Activated CD4-positive, alpha-beta T cell treated with anti-CD3 and anti-CD28 coated beads, Interleukin-2, amount 10 ng/mL, durations not matched to agents 24 days and 14 days (primary cell): ENCODE measurements at places on chromosomes 11 and 22.

DNA sequence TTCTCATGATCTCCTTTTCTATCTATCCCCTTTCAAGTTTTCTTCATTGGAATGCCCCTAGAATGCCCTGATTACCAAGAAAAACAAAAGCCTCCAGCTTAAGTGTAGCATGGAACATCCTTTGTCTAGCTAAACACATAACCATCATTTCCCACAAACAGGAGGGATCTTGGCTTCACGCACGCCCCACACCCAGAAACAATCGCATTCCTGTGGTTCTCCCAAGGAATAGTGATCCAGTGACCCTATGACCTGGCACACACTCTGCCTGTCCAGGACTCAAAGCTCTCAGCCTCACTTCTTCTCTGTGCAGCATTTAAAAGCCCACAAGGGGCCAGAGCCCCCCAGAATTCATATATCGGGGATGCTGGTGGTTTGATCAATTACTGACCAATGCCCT lies 9.3 kb upstream of the POU2AF1 start:
- no peak for DNase-seq
- H3K4me1 ChIP-seq, result peaks cover 11% of the 10 kb centered on the region
- H3K4me3 ChIP-seq, result no peak overlapping the region
- no peaks in the 10 kb centered on the region for H3K27me3 ChIP-seq
- peaks cover 8% of the 10 kb centered on the region for H3K36me3 ChIP-seq

GRCh38 chr22:22422629-22423112 lies 85.9 kb downstream of the ZNF280B start:
- H3K4me1 ChIP-seq, result no peaks in the 10 kb centered on the region
- H3K27ac ChIP-seq, result no peak overlapping the region
- H3K4me3 ChIP-seq, result no peak overlapping the region
- DNase-seq, result peak; percentile 89

- H3K4me3 ChIP-seq, result no peak overlapping the region
- no peaks in the 10 kb centered on the region for H3K36me3 ChIP-seq
- H3K27ac ChIP-seq, result no peak overlapping the region
- DNase-seq, result no peak
- H3K27me3 ChIP-seq, result no peaks in the 10 kb centered on the region
These were observed 1558.6 kb upstream of the RAG2 start for GRCh38 chr11:38156495-38157146.

- peaks cover 23% of the 10 kb centered on the region for H3K4me1 ChIP-seq
- H3K4me3 ChIP-seq, result no peak overlapping the region
- H3K36me3 ChIP-seq, result no peaks in the 10 kb centered on the region
- peaks cover 40% of the 10 kb centered on the region for H3K27me3 ChIP-seq
These were observed 67.3 kb downstream of the PPFIBP2 start for GRCh38 chr11:7581021-7581590.

GRCh38 chr11:62044639-62045121 lies 77.2 kb upstream of the FTH1 start:
- no peaks in the 10 kb centered on the region for H3K36me3 ChIP-seq
- peaks cover 2% of the 10 kb centered on the region for H3K4me1 ChIP-seq

DNA sequence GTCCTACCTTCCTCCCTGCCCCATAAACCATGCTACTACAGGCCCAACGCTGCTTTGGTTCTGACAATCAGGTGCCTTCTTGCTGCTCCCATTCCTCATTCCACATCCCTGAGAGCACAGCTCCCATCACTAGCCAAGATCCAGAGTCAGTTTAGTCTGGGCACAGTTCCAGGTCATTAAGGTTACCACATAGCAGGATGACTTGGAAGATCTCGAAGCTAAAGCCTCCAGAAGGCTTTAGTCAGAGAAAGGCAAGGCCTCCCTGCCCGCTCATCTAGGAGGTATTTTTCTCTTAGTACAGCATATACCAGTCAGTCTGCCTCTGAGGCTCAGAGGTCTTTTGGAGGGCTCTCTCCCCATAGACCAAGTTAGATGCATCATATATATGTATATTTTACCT lies 30.3 kb downstream of the TRIM66 start:
- peaks cover 14% of the 10 kb centered on the region for H3K36me3 ChIP-seq
- no peak overlapping the region for H3K4me3 ChIP-seq
- peaks cover 14% of the 10 kb centered on the region for H3K4me1 ChIP-seq
- no peak for DNase-seq
- no peaks in the 10 kb centered on the region for H3K27me3 ChIP-seq

GRCh38 chr11:10488121-10488933 lies 33.3 kb downstream of the AMPD3 start:
- no peak overlapping the region for H3K4me3 ChIP-seq
- DNase-seq, result no peak
- no peaks in the 10 kb centered on the region for H3K27me3 ChIP-seq
- peaks cover 15% of the 10 kb centered on the region for H3K4me1 ChIP-seq
- H3K27ac ChIP-seq, result peak overlapping the region; percentile 29

DNA sequence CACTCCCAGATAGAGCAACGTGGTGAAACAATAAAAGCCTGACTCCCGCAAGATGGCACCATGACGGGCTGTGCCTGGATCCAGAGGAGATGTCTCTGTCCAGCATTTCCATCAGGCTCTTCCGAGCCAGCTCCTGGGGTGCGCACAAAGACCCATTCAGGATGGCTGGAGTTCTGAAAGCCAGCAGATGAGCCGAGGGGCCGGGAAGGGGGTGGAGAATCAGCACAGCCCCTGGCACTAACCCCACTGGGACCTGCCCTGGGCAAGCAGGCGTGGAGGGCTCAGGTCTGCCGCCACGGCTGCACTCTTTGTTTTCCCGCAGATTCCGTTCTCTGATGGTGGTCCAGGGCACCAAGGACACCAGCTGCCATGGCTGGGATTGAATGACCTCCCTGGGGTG lies 97.2 kb upstream of the BLID start:
- H3K27me3 ChIP-seq, result peaks cover 3% of the 10 kb centered on the region
- H3K4me3 ChIP-seq, result no peak overlapping the region
- no peak overlapping the region for H3K27ac ChIP-seq
- no peaks in the 10 kb centered on the region for H3K36me3 ChIP-seq
- H3K4me1 ChIP-seq, result no peaks in the 10 kb centered on the region

DNA sequence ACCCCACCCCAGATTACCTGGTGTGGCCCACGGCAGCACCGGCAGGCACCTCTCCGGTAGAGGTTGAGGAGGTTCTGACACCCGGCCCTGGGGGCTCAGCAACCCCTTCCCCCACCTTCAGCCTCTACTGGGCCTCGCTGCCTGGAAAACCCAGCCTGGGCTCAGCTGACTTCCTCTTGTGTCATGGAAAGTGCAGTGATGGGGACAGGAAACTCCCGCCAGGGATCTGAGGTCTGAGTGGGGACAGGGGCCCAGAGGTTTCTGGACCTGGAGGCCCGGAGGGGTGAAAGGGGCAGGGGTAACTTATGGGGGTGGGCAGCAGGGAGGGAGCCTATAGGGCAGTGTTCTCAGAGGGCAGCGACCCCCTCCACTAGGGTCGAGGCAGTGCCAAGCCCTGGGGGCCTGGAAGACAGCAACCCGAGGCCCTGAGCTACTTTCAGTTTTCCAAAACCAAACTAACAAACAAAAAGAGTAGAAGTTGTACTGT lies 10.0 kb upstream of the CD5 start:
- DNase-seq, result peak; percentile 93
- peak overlapping the region; percentile 93 for H3K4me3 ChIP-seq
- peak overlapping the region; percentile 100 for H3K27ac ChIP-seq
- H3K36me3 ChIP-seq, result peaks cover 32% of the 10 kb centered on the region

DNA sequence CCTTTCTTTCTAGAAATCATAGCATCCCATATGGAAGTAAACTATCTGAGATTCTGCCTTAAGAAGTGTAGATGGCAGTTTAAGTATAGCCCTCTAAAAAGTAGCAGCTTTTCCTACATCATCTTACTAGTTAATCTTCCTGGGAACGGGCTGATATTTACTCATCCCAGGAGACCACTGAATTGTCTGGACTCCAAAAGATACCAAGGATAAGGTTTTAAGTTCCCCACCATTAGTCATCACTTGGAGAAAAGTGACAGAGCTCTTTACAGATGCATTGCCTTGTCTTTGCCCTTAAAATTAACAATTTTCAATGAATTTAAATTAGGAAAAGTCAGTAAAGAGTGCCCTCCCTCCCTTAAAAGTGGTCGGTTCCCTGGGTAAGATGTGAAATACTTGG lies 129.5 kb downstream of the MAML2 start:
- peak overlapping the region; percentile 20 for H3K27ac ChIP-seq
- H3K4me3 ChIP-seq, result no peak overlapping the region
- peaks cover 4% of the 10 kb centered on the region for H3K36me3 ChIP-seq
- H3K27me3 ChIP-seq, result no peaks in the 10 kb centered on the region

GRCh38 chr11:46918788-46919513 lies 601 bp upstream of the LRP4 start:
- H3K36me3 ChIP-seq, result no peaks in the 10 kb centered on the region
- peaks cover 51% of the 10 kb centered on the region for H3K27me3 ChIP-seq
- peaks cover 21% of the 10 kb centered on the region for H3K4me1 ChIP-seq
- no peak for DNase-seq
- no peak overlapping the region for H3K27ac ChIP-seq

- no peaks in the 10 kb centered on the region for H3K4me1 ChIP-seq
- H3K27me3 ChIP-seq, result no peaks in the 10 kb centered on the region
- no peak for DNase-seq
- H3K36me3 ChIP-seq, result no peaks in the 10 kb centered on the region
- H3K4me3 ChIP-seq, result no peak overlapping the region
- H3K27ac ChIP-seq, result no peak overlapping the region
These were observed 958.5 kb downstream of the BRD1 start for GRCh38 chr22:48869161-48869560.
